Chondrocyte (in vitro differentiated cells): ENCODE measurements at places on chromosomes 6 and 20.
A peak's percentile ranks its signal among the peaks of the same experiment; 100 is the strongest.

- DNase-seq, result no peak
Observed at GRCh38 chr6:138336221-138336620, 41.5 kb upstream of the SMIM28 start.

DNA sequence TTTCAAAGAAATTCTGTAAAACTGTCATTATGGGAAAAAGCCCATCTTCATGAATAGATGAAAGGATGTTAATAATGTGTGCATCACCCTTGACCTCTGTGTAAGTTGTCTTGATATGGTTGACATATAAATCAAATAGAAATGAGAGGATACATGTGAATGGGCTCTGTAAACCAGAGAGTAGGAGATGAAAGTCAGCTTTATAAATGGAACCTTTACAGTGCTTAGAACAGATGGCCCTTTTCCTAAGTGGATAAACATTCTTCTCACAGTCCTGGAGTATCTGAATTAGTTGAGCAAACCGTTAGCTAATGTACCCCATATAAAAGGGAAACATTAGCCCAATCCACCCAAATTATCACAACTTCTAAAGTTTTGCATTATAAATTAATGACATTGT, 57.5 kb downstream of the MYLK4 start:
- no peak for DNase-seq

DNA sequence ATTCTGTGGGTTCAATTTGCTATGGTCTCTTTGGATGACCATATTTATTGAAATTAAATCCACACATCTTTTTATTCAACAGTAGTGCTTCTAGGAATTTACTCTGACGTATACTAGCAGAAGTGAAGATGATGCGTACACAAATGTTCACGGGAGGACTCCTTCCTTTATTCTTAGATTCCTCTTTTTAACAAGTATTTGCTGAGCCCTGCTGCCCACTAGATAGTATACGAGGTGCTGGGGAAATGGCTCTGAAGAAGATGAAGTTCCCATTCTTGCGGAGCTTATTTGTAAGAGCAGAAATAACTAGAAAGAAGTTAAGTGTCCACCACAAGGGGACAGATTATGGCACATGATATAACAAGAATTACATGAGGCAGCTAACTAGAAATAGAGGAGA, 145.2 kb downstream of the DOK5 start:
- no peak for DNase-seq

DNA sequence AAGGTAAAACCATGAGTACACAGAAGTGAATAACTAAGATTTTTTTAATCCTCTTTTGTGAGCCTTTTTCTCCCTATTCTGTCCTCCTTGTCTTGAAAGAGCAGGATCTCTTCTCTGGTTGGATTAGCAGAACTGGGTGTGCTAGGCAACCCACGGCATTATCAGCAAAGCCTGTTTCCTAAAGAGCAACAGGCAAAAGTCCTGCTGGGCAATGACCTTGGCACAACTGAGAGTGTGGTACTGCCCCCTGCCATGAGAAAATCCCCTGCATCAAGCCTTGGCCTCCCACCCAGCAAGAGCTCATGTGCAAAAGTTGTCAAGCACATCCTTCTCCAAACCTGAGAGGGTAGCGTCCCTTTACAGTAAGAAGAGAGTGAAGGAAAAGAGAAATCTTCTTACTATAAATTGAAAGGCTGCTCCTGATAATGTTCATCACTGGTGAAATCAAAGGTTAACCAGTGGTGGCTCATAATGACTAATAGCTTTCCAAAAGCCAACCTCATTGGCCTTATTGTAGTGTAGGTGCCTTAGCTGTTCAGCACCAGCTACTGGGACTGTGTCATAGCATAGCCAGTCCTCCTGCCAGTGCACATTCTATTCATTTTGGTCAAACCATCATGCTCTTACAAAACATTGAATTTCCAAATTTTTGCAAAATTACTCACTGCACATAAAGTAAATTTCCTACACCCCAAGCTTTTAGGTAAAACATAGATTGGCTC, 17.1 kb downstream of the KIF6 start:
- no peak for DNase-seq

GRCh38 chr6:34580707-34581560, 24.8 kb upstream of the SPDEF start:
- DNase-seq, result peak; percentile 25

GRCh38 chr6:163923658-163924411, 509.3 kb downstream of the QKI start:
- DNase-seq, result no peak

GRCh38 chr6:105121981-105122380, 57.8 kb downstream of the POPDC3 start:
- DNase-seq, result no peak

GRCh38 chr20:10876558-10876957, 202.8 kb upstream of the JAG1 start:
- DNase-seq, result no peak

GRCh38 chr20:59955131-59955796, 3.0 kb upstream of the CDH26 start:
- no peak for DNase-seq

DNA sequence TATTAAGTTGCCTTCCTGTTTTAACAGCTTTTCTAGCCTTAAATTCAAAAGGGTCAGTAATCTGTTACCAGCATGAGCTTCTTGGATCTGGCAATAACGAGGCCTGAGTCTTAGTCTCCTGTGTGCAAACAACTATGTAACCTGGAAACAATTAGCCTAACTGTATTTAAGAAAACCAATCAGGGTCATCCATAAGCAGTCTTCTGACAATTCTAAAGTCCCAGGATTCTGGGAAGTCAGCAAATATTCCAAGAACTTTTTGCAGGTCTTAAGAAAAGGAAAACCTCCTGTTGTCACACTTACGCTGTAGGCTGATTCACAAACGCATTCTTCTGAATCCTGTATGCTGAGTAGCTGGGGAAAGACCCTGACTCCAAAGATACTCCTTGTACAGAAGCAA, 90.4 kb downstream of the COL12A1 start:
- no peak for DNase-seq

GRCh38 chr6:90431576-90431975, 134.9 kb upstream of the BACH2 start:
- DNase-seq, result no peak

DNA sequence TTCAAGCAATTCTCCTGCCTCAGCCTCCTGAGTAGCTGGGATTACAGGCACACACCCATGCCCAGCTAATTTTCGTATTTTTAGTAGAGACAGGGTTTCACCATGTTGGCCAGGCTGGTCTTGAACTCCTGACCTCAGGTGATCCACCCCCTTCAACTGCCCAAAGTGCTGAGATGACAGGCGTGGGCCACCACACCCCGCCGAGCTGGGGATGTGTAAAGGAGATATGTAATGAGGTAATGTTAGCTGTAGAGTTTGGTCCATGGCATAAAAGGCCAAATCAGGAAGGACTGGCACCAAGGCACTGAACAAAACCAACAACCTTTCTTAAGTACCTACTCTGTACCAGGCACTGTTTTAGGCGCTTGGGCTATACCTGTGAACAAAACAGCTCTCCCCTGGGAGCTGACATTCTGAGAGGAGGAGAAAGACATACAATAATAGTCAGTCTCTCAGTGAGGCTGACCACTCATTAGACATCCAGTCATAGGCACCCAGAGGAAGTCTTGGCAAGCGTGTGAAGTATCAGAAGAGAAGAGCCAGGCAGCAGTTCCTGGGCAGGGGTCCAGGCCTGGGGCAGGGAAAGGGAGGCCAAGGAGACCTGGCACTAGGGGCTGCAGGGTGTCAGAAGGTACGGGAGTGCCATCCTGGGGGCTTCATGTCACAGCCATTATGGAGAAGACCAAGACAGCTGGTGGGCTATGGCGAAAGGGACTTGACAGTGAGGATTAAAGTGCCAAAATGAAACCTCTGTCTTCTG, 164.8 kb upstream of the DTNBP1 start:
- no peak for DNase-seq

GRCh38 chr20:4193069-4193452, 177.7 kb upstream of the RNF24 start:
- DNase-seq, result no peak

DNA sequence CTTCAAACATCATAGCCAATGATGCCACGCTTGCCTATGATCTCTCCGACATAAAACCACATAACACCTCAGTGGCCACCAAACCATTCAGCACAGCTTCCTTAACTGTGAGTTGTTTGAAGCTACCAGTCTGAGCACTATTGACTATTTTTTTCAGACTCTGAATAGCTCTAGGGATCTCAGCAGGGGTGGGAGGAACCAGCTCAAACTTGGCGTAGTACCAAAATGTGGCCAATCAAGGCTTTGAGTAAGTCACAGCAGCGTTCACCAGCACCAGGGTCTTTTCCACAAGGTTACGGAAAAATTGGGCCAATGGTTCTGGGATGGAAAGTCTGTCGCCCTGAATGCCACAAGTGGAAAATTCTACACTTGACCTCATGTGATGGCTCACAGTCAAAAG, 70.6 kb downstream of the SMPDL3A start:
- DNase-seq, result no peak

- no peak for DNase-seq
Observed at GRCh38 chr6:63114610-63115211, 96.6 kb upstream of the FKBP1C start.

- no peak for DNase-seq
Observed at GRCh38 chr6:11473008-11473740, 64.4 kb upstream of the TMEM170B start.

DNA sequence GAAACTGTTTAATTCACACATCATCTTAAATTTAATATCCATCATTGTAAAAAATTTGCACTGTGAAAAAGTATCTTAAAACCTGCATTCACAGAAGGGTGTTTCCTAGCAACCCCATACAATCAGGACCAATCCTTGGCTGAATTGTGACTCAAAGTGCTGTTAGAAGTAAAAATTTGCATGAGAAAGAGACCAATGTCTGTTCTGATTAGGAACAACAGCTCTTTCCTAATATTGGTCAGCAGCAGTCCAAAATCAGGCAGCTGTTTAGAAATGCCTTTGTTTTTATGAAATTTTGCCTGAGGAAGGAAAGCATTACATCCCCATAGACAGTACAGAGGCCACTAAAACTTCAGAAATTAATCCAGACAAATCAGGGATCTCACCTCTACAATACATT, 987.0 kb downstream of the HACE1 start:
- DNase-seq, result no peak

DNA sequence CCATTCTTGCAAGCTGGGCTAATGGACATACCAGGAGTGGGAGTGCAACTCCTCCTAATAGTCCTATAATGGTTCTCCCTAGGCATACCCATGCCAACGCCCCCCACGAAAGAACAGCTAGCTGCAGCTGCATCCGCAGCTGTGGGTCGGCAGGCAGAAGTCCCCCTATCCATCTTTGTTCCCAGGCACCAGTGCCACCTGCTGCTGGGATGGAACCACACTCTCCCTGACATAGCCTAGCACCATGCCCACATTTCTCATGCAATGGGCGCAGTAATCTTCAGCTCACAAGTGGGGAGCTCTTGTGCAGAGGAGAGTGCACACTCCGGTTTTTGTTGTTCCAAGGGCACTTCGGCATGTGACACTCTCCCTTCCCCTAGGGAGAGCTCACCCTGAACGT, 567.8 kb downstream of the GRIK2 start:
- DNase-seq, result no peak

- no peak for DNase-seq
Observed at GRCh38 chr20:47358672-47359529, 2.4 kb upstream of the ZMYND8 start.

DNA sequence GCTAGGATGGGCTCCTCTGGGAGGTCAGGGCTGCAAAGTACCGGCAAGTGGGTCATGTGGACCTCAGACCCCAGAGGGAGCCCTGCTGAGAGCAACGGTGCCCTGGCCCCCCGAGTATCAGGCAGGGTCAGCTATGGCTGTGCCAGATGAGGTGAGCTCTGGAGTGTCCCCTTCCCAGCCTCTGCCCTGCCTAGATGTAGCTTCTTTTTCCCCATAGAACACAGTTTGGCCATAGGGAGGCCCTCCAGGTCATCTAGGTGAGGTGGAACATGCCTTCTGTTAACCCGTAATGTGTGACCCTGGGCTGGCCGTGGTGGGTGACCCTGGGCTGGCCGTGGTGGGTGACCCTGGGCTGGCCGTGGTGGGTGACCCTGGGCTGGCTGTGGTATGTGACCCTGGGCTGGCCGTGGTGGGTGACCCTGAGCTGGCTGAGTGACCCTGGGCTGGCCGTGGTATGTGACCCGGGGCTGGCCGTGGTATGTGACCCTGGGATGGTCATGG, 21.2 kb upstream of the PCMTD2 start:
- peak; percentile 53 for DNase-seq

- no peak for DNase-seq
Observed at GRCh38 chr20:36796875-36797274, 23.3 kb upstream of the DSN1 start.

GRCh38 chr6:124467366-124467765, 494.9 kb upstream of the RNF217 start:
- DNase-seq, result no peak

DNA sequence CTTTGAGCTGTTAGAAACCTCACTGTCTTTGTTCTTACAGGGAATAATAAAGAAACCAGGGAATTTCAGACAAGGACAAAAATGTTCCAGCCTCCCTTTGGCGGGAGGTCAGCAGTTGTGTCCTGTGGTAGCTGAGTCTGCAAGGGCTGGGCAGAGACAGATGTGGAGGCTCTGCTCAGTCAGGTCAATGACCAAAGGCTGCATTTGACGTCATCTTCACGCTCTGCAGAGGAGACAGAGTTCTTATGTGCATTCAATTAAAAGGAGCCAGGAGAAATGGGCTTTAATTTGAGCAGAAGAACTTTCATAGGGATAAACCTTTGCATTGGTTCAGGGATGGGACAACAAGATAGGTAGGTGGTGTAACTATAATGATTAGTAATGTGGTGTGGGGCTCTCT, 45.1 kb upstream of the FOXA2 start:
- DNase-seq, result no peak

GRCh38 chr6:154673919-154674318, 59.3 kb upstream of the SCAF8 start:
- no peak for DNase-seq

GRCh38 chr6:142838821-142839685, 105.9 kb downstream of the HIVEP2 start:
- DNase-seq, result no peak

DNA sequence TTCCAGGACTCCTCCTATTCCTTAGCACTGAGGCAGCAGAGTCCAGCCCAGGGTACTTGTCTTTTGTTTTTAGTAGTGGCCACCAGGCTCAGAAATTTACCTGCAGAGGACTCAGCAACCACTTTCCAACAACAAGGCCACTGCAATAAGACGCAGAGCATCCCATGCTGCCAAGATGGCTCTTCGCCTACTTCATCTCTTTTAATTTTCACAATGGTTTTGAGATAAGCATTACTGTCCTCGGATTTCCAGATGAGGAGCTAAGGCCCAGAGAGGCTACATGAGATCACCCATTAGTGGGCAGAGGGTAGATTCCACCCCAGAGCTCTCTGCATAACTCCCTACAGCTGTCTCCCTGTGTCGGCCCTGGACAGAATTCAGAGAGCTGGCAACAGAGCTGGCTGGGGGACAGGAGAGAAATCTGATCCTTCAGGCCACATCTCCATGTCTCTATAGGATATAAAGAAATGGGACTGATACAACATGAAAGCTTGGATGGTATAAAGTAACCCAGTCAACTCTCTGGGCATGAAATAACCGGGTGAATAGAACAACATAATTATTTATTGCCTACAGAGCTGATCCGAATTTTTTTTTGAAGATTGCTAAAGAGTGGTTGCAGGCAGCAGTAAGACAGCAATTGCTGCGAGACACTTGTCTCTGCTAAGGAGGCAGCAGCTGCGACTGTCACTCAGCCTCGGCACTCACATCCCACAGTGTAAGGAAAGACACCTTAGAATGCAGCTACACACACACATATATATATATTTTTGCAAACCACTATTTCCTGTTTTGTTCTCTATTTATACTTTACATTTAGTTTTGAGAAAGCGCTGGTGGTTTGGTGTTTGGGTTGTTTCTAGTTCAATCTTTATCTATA, 37.2 kb downstream of the SCML4 start:
- no peak for DNase-seq

- no peak for DNase-seq
Observed at GRCh38 chr6:127483399-127484055, 24.3 kb upstream of the KIAA0408 start.
